ENCODE measurements at places on chromosomes 1 and 21.

DNA sequence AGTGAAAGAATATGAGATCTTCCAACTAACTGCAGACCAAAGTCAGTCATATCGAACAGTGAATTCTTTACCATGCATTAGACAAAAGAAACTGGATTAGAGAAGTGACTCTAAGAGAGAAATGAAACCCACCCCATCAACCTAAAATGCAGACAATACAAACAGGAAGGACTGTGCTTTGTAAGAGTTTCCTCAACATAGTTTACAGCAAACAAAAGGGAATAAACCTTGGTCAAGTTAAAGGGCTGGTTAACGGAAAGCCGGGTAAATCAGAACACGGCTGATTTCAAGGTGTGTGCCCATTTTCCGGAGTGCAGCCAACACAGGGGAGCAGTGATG is 39.2 kb downstream of the SIPA1L2 start:
- no peak for DNase-seq

DNA sequence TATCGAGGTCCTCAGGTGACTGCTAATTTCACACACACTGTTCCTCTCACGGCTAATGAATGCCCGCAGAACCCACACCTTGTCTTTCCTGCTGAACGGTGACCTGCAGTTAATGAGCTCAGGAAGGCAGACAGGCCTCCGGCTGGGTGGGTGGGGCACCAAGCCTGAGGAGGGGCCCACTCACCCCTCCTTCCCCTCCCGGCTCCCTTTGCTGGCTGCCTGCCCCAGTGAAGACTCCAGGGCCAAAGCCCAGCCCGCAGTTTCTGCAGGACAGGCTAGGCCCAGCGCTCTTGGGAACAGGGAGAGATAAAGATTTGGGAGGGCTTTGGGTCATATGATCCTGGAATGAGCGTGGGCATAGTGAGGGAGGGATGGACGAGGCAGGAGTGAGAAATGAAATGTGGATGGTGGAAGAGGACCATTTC is 26.4 kb downstream of the FOXO6 start:
- DNase-seq: no peak

DNA sequence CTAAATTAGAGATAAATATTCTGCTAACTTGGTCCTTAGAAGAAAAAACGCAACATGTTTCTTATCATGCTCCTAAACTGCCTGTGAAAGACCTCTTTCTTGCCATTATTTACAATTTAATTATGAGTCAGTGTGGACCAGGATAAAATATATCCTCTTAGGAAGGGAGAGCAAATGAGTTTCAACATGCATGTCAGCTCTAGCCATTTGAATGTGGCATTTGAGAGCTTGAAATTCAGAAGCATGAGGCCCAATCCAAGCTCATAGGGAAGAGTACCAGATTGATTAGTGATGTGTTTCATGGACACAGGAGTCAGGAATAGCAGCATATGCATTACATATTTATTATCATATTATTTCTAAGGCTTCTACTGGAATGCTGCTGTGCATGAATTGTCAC is 39.3 kb downstream of the TBX15 start:
- no peak for DNase-seq

- DNase-seq: no peak
These were observed 64.9 kb downstream of the PRKACB start for GRCh38 chr1:84208935-84209334.

GRCh38 chr1:185363205-185363604 is 46.2 kb upstream of the IVNS1ABP start:
- no peak for DNase-seq

- no peak for DNase-seq
These were observed 344.7 kb upstream of the USP24 start for GRCh38 chr1:55559842-55560241.

- no peak for DNase-seq
These were observed 4.8 kb downstream of the KCNA2 start for GRCh38 chr1:110601332-110601731.

- no peak for DNase-seq
These were observed 40.6 kb downstream of the DRAM2 start for GRCh38 chr1:111099289-111099688.

- no peak for DNase-seq
These were observed 156.5 kb upstream of the VAMP3 start for GRCh38 chr1:7614576-7615074.

- no peak for DNase-seq
These were observed 167.8 kb downstream of the PATJ start for GRCh38 chr1:61910035-61910434.

GRCh38 chr1:170219163-170219562 is 73.4 kb downstream of the NTMT2 start:
- DNase-seq: no peak

DNA sequence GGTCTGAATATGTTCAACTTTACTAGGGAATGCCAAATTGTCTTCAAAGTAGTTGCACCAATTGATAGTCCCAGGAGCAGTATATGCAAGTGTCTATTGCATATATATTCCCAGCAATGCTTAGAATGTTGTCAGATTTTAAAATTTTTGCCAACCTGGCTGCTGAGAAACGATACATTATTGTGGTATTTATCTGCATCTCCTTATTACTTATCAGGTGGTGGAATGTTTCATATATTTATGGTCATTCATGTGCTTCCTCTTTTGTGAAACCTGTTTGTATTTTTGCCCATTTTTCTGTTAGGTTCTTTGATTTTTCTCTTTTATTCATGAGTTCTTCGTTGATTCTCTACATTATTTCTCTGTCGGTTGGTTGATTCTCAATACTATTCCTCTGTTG is 39.5 kb downstream of the COLGALT2 start:
- no peak for DNase-seq

GRCh38 chr1:207862241-207862787 is 48.6 kb downstream of the CD34 start:
- DNase-seq: no peak

DNA sequence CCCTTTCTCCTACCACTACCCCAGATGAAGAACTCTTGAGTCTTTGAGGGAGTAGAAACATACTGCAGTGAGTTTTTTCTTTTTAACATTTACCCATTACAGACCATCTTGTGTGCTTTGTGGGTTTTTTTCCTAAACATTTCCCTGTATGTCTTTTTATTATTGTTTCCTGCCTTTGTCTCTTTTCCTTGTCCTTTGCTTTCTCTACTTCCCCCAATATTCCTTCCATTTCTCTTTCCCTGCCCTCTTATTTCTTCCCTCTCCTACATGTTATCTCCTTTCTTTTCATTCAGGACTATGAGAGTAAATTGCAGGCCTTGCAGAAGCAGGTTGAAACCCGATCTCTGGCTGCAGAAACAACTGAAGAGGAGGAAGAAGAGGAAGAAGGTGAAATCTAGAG is 79.1 kb upstream of the PGD start:
- DNase-seq: no peak

GRCh38 chr1:21707086-21707840 is 38.1 kb upstream of the RAP1GAP start:
- DNase-seq: no peak

- no peak for DNase-seq
These were observed 1.6 kb downstream of the HPCAL4 start for GRCh38 chr1:39689635-39690034.

DNA sequence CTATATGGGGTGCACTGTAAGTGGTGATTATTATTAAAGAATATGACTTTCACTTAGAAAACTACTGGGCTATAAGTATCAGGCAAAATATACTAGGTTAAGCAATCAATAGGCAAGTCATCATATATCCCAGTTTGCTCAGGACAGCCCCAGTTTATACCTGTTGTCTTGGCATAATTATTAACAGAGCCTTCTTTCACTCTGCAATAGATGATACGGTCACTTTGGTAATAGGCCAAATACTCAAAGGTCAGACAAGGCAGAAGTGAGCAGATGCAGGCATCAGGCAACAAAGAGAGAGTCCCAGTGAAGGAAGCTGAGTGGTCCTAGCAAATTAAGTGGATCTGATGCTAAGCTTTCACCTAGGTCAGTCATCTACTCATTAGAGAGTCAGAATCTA is 599.9 kb downstream of the LMO4 start:
- no peak for DNase-seq
